ENCODE measurements at places on chromosomes 1 and 21.

DNA sequence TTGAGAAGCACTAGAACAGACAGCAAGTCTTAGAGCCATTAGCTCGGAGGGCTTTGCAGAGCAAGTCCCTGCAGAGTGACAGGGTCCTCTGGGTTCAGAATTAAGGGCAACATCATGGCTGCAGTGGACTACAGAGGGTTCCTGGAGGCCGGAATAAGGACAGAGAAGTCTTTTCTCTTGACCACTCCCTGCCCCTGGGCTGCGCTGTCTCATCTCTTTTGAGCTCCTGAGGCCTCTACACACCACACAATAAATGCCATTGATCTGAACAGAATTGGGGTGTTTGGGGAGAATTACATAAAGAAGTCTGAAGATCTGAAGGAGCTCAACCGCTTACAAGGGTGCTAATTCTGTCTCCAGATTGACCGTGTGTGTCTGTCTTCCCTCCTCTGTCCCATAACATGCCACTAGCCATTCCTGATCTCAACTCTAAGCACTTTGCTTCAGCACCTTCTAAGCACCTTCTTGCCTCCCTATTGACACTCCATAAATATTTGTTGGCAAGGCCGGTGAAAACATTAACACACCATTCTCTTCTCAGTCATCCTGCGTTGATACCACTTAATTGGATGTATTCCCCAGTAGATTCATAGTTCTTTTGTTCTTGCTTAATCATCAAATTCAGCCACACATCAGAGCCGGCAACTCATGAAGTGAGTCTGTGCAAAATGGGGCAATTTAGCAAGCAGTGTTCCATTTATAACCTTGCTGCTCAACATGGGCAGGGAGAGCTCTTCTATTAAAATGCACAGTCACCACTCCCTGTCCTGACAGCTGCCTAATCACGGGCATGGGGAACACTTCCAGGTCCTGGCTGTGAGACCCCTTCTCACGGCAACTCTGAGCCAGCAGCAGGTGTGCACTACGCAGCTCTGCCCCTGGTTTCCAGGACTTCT lies 49.7 kb downstream of the NMNAT2 start:
- DNase-seq = no peak

DNA sequence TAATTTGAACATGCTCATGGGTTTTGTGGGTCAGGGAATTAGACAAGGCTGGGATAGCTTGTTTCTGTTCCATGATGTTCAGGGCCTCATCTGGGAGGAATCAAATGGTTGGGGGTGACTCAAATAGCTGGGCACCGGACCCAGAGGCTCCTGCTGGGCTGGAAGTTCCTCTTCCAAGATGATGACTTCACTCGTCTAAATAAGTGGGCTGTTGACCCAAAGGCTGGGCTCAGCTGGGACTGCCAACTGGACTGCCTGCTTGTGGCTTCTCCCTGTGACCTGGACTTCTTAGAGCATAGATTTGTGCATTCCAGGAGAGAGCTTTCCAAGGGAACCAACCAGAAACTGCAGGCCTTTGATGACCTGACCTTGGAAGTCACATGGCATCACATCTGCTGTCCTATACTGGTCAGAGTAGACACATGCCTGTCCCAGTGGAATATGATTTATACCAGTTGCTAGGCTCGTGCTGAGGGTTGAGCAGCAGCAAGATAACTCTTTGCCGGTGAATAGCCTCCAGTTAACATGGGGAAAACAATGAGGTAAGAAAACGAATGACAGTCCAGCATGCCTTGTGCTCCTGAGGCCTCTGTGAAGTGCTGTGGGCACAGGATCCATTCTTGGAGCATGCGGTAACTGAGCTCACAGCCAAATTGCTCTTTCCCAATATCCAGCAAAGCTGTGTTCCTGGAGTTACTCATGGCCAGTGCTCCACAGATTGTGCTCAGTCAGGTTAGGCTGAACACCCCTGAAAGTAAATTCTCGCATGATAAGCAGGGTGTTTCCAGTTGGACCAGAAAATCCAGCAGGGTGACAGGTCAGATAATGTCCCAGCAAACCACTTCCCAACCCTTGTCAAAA lies 272.9 kb upstream of the TMEM51 start:
- DNase-seq = peak; percentile 66

DNA sequence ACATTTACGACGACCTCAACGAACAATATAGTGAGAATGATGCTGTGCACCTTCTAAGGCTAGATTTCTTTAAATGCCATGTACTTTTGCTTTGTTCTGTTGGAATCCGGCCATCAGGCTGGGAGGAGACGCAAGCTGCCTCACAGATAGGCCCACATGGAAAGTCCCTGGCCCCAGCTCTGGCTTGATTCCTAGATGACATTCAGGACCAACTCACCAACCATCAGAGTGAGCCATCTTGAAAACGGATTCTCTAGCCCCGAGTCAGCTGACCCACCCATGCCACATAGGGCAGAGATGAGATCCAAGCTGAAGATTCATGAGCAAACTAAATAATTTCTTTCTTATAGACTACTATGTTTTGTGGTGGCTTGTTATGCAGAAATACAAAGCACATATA lies 164.4 kb downstream of the ZNF281 start:
- peak; percentile 26 for DNase-seq

GRCh38 chr1:225845571-225846259 lies 35.8 kb downstream of the EPHX1 start:
- DNase-seq = peak; percentile 90

DNA sequence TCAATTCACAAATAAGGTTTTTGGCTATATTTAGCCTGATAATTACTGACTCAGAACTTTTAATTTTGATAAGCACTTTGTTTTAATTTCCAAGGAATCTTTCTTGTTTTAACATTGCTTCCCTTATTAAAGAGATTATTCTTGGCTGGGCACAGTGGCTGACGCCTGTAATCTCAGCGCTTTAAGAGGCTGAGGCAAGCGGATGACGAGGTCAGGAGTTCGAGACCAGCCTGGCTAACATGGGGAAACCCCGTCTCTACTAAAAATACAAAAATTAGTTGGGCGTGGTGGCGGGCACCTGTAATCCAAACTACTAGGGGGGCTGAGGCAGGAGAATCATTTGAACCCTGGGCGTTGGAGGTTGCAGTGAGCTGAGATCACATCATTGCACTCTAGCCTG lies 13.8 kb downstream of the ALG14 start:
- DNase-seq = no peak

- DNase-seq = no peak
These were observed 22.1 kb upstream of the CLSTN1 start for GRCh38 chr1:9845914-9846313.

- peak; percentile 84 for DNase-seq
These were observed 34.4 kb upstream of the COP1 start for GRCh38 chr1:176241385-176242015.

- DNase-seq = no peak
These were observed 3.9 kb upstream of the CACNA1S start for GRCh38 chr1:201116091-201116490.

- DNase-seq = peak; percentile 33
These were observed 529 bp downstream of the MPZL1 start for GRCh38 chr1:167722152-167722869.

- DNase-seq = no peak
These were observed 621.9 kb downstream of the NPHP4 start for GRCh38 chr1:5370311-5370710.

DNA sequence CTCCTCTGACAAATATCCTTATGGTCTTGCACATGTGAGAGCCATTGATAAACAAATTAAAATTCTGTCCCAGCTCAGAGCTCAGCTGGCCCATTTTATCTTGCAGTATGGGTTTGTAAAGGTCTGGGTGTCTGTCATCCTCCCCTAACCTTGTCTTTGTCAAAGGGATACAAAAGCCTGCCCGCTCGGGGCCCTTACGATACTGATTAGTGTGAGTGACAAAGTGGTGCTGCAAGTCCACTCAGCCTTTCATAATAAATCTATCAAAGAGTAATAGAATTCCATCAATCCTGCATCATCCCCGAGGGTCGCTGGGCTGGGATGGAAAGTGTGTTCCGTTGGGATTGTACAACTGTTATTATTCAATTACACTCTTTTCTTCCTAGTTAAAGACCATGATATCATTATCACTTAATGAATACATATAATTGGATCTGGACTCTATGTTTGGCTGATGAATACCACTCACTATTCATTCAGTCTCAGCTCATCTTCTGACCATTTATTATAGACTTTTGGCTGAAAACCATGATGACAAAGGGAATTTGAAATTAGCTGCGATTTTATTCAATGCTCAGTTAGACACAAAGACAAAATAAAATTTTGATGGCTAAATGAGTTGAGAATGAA lies 122.5 kb upstream of the FOXD3 start:
- no peak for DNase-seq

DNA sequence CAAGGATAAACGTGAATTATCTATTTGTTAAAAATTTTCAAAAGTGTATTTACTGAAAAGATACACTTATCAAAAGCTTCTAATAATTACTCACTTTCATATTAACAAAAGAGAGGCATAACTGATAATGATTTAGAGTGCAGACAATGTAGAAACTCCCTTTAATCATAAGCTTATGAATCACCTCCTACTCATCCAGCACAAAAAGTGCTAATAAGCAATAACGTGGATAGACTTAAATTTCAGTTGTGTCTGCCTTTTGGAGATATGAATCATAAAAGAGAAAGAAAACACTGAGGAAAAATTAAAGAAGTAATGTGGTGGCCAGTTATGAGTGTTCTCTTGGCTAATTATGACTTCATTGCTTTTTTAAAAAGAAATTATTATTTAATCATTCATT lies 827.6 kb upstream of the B3GALT2 start:
- DNase-seq = peak; percentile 56

DNA sequence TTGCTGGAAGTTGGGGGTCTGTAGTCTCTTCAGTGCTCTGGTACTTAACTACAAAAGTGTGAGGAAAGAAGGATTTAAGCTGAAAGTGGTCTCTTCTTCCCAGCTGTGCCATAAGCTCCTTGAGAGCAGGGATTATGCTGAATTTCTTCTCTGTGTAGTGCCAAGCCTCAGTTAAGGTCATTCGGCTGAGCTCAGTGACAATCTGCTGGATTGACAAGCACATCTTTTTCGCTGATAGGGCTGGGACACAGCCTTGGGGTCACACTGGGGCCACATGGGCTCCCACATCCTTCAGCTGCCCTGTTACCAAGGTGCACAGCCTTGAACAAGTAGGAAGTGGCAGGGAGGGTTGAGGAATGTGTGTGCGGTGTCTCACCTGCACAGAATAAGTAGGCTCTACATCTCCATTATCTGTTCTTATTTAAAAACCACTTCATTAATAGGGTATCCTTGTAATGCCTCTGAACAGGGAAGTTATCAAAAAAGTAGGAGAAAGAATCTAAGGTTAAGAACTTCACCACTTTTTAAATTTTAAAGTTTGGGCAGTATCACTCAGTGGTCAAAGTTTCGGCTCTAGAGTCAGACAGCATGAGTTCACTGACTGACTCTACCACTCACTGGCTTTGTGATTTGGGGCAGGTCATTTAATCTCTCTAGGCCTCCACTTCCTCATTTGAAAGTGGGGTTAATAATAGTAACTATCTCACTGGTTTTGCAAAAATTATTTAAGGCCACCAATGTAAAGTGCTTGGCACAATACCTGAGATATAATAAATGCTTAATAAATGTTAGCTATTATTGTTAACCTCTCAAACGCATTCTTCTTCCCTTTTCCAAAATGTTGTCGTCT lies 10.3 kb downstream of the ZBTB40 start:
- DNase-seq = no peak

DNA sequence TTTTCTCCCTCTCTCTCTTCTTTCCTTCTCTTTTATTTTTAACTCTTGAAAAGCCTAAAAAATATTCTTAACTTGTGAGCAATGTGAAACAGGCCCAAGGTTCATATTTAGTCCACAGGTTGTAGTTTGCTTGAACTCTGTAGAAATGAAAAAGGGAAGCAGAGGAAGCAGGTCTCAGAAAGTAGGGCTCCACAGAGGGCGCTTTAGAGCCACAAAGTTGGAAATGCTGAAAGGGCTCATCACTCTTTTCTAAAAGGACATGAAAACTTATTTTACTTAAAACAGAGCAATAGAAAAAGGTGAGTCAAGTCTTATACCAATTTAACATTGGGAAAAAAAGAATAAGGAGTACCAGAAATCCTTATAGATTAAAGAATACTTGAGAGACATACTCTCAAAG lies 247.0 kb downstream of the USP25 start:
- peak; percentile 42 for DNase-seq

- DNase-seq = no peak
These were observed 18.7 kb upstream of the ZNF362 start for GRCh38 chr1:33237579-33237978.

DNA sequence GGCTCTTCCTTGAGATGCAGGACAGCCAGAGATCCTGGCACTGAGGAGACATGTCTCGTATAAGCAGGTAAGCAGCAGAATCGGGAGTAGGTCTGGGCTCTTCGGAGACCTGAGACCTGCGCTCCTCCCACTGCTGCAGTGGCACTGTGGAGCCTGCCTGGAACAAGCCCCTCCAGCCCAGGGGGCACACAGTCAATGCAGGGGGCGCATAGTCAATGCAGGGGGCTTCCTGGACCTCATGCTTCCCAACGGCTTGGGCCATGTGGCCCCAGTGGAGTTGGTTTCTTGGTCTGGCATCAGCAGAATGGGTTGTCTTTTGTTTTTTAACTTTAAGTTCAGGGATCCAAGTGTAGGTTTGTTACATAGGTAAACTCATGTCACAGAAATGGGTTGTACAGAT lies 27.9 kb upstream of the EPHA8 start:
- no peak for DNase-seq

Measured in choroid plexus epithelial cell (primary cell).